Thoracic aorta (tissue), 2 donors: ENCODE measurements at places on chromosomes 12 and 14. TPM values are rescaled to one million over a fixed set of nuclear protein-coding genes. Genes with fewer than 3 reads are reported as not detected.

Gene RPGRIP1
- not detected for total RNA-seq

Gene CCDC177
- not detected for total RNA-seq

Gene PLEKHG7
- total RNA-seq, result not detected

Gene PRH2
- not detected for total RNA-seq

Gene CACNA1C
- total RNA-seq, result 70.0 TPM

Gene SLC5A8
- total RNA-seq, result not detected

Gene VWF
- 251 TPM for total RNA-seq

Gene PLD4
- total RNA-seq, result 0.35 TPM

Gene SLC10A1
- total RNA-seq, result not detected

Gene KLHDC1
- 10.8 TPM for total RNA-seq

Gene KCNJ8
- 7.0 TPM for total RNA-seq

Gene RNASE3
- total RNA-seq, result not detected

Gene CABP1
- total RNA-seq, result 1.4 TPM

Gene BATF
- 3.7 TPM for total RNA-seq

Gene ANKS1B
- 45.5 TPM for total RNA-seq

Gene PCNX1
- 52.3 TPM for total RNA-seq

Gene VSX2
- not detected for total RNA-seq

Gene DTX3
- total RNA-seq, result 37.9 TPM

Gene MYF6
- total RNA-seq, result not detected

Gene FGF23
- total RNA-seq, result not detected

Gene BMP4
- total RNA-seq, result 26.9 TPM

Gene ATG101
- total RNA-seq, result 43.0 TPM

Gene FOXM1
- total RNA-seq, result 2.2 TPM

Gene TMEM30B
- 46.9 TPM for total RNA-seq

Gene NXPH4
- 0.81 TPM for total RNA-seq

Gene GPX2
- total RNA-seq, result not detected

Gene PTPN21
- 38.6 TPM for total RNA-seq

Gene BDKRB2
- 14.3 TPM for total RNA-seq

Gene KRT82
- not detected for total RNA-seq

Gene CD9
- total RNA-seq, result 300 TPM

Gene AQP2
- 3.0 TPM for total RNA-seq

Gene LTBR
- total RNA-seq, result 176 TPM
